ENCODE measurements at places on chromosomes 5 and 9.

- DNase-seq = no peak
Observed at GRCh38 chr9:68941780-68942459, 72.0 kb downstream of the PRKACG start.

GRCh38 chr9:116466271-116467235, 220.6 kb upstream of the TRIM32 start:
- DNase-seq = no peak

- DNase-seq = no peak
Observed at GRCh38 chr5:144944936-144945335, 774.3 kb downstream of the KCTD16 start.

DNA sequence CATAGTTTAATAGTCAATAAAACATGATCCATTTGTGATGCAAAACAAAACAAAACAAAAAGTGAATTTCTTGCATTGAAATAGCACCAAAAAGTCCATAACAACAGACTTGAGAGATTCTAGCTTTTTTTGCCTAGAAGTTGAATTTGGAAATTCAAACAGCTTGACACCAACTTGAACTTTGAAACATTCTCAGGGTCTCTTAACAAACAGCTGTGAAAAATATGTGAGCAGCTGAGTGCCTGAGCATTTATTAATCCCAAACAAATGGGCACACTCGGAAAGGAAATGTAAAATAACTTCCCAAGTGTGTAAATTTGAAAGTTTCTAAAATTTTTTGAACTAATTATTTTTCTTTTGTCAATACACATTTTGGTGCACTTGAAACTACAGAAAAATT, 56.0 kb upstream of the HMHB1 start:
- DNase-seq = no peak

- no peak for DNase-seq
Observed at GRCh38 chr5:178423431-178423830, 166.8 kb downstream of the COL23A1 start.

GRCh38 chr5:75894482-75894881, 177.2 kb upstream of the POC5 start:
- no peak for DNase-seq

GRCh38 chr5:90134381-90134780, 275.2 kb downstream of the CETN3 start:
- DNase-seq = no peak

GRCh38 chr9:121323449-121324151, 46.5 kb downstream of the STOM start:
- DNase-seq = no peak

- no peak for DNase-seq
Observed at GRCh38 chr9:74147906-74148305, 349.2 kb upstream of the RORB start.

DNA sequence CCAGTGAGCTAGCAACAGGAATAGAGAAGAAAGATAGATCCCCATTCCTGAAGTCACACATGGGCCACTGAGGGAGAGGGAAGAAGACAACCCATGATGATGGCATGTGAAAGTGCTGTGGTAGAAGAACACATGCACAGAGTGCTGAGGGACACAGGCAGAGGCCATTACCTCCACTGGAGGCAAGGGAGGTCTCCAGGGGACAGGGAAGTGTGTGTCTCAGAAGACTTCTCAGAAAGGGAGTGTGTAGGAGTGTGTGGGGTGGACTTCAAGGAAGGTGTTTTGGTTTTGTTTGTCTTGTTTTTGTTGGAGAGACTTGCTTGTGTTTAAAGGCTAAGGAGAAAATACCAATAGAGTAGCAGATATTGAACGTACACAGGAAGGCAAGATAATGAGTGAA, 77.0 kb upstream of the SMARCA2 start:
- DNase-seq = no peak

DNA sequence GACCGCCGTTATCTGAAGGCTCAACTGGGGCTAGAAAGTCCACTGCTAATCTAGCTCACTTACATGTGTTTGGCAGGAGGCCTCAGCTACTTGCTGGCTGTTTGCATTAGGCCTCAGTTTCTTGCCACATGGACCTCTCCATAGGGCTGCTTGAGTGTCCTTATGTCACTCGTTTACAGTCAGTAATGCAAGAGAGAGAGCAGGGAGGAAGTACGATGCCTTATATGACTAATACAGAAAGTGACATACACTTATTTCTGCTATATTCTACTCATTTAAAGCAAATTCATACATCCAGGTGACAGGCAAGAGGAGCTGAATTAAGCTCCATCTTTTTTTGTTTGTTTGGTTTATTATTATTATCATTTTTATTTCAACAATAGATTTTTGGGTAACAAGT, 179.6 kb downstream of the LURAP1L start:
- no peak for DNase-seq

GRCh38 chr5:117863586-117864296, 1124.6 kb downstream of the DTWD2 start:
- no peak for DNase-seq

DNA sequence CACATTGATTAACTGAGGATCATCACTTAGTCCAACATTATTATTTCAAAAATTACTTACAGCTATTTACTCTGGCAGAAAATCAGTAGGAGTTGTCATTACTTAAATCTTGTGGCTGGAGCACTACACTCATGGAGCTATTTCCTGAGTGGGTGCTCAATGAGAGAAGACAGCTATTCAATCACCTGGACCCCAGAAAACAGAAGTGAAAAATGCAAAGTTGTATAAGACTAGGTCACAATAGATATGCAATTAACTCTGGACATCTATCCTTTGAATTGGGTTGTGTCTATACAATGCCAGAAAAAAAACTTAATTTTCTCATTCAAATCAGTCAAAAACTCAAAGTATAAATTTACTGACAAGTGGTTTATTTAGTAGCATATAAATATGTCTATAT, 340.9 kb downstream of the EFNA5 start:
- no peak for DNase-seq

GRCh38 chr9:91812191-91812590, 137.8 kb downstream of the ROR2 start:
- no peak for DNase-seq

DNA sequence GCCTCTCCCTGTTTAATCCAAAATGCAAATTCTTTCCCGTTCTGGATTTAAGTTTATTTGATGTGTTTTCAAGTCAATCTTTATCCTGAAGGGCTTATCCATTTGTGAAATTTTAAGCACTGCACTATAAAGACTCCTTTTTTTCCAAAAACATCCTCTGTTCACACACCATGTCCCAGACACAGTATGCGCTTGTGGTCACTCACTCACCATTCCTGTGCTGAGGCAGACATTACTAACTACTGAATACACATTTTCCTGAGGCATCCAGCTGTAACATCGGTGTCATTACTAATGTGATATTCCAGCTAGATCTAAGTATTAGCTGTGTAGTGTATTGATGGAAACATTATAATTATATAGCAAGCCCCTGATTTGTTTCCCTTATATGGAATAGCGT, 298.4 kb downstream of the KCTD16 start:
- DNase-seq = no peak

- DNase-seq = no peak
Observed at GRCh38 chr9:38441347-38442085, 17.3 kb upstream of the IGFBPL1 start.

DNA sequence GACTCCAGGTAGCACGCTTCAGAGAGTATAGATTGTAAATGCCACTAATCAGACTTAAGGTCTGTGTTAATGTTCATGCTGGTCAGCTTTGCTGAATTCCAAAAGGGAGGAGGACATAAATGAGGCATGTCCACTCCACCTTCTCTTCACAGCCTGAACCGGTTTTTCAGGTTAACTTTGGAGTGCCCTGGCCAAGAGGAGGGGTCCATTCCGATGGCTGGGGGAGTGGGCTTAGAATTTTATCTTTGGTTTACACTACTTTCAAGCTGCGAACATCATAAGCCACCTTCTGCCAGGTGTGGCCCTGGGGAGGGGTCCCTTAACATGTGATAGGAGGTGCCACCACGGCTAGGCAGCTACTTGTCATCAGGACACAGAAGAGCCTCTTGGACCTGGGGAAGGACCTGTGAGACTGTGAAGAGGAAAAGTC, 24.2 kb downstream of the ABO start:
- no peak for DNase-seq

GRCh38 chr9:7298123-7298522, 501.5 kb downstream of the DMAC1 start:
- no peak for DNase-seq

- DNase-seq = no peak
Observed at GRCh38 chr5:168786147-168786546, 207.0 kb upstream of the PANK3 start.

GRCh38 chr5:28077291-28078240, 1039.2 kb upstream of the CDH9 start:
- no peak for DNase-seq

- DNase-seq = no peak
Observed at GRCh38 chr9:107933097-107933496, 443.5 kb upstream of the KLF4 start.

DNA sequence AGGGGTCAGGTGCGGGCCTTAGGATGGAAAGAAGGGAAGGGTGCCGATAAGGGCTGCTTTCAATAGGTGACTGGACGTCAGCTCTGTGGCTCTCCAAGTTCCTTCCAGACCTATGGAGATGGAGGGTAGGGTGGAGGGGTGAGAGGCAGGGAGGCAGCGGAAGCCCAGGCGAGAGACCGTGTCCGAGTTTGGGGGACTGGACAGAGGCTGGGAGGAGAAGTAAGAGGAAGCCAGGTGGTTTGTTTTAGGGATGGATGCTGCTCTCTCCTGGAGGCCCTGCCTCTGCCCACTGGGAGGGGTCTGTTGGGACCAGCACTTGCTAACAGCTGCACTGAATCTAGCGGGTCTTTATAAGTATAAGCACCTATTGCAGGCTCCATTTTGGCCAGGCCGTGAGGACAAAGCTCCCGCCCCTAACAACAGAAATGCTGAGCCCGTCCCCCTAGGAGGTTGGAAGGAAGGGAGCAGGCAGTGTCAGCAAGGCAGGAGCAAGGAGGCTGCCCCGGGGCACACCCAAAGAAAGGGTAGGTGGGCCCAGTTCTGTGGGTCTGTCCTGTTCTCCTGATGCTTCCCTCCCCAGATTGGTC, 167.5 kb downstream of the DAB2IP start:
- no peak for DNase-seq

DNA sequence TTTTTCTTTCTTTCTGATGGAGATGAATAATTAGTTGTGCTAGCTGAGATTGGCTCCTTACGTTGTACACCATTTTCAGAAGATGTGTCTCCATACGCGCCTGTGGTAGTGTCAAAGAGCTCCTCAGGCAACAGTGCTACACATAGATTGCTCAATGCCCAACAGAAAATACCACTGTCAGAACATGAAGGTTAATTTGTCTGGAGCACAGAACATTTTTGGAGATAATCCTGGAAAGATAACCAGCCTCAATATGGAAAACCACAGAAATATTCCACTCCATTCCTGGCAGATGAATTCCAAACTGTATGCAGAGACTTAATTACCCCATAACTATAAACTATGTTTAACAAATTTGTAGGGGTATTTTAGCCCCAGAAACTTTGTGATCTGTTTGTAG, 233.6 kb downstream of the MARCHF11 start:
- DNase-seq = no peak

- DNase-seq = no peak
Observed at GRCh38 chr9:75921391-75922127, 31.1 kb downstream of the PCSK5 start.

DNA sequence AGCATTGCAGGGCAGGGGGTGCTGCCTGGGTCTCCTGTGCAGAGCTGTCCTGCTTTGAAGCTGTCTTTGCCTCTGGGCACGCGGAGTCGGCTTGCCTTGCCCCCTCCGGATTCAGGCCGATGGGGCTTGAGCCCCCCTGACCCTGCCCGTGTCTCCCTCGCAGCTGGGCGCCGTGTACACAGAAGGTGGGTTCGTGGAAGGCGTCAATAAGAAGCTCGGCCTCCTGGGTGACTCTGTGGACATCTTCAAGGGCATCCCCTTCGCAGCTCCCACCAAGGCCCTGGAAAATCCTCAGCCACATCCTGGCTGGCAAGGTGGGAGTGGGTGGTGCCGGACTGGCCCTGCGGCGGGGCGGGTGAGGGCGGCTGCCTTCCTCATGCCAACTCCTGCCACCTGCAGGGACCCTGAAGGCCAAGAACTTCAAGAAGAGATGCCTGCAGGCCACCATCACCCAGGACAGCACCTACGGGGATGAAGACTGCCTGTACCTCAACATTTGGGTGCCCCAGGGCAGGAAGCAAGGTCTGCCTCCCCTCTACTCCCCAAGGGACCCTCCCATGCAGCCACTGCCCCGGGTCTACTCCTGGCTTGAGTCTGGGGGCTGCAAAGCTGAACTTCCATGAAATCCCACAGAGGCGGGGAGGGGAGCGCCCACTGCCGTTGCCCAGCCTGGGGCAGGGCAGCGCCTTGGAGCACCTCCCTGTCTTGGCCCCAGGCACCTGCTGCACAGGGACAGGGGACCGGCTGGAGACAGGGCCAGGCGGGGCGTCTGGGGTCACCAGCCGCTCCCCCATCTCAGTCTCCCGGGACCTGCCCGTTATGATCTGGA, 2.7 kb downstream of the CEL start:
- DNase-seq = no peak

DNA sequence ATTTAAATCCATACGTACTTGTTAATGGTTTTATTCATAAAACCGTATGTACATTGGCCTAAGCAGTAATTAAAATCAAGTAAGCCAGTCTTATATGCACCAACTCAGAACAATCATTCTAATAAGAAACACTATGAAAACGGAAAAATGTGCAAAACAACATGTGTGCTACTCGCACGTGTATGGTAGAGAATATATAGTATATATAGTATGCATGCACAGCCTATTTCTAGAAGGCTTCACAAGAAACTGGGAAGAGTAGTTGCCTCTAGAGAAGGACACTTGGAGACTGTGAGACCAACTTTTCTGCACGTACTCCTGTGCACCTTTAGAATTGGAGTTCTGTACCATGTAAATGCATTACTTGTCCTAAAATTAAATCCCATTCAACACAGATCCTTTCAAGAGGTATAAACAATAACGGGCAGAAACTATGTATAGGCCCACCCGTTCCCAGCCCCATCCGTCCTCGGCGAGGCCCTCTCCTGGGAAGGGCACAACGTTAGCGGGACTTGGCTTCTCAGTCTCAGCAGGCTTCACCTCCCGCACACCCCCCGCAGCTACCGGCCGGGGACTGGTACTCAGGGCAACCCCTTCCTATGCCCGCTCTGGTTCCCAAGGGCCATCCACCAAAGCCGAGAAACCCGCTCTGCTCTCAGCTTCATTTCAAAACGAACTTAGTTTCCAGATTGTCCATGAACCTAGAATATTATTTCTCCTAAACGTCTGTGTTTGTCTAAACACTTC, 2.0 kb downstream of the CDC14B start:
- no peak for DNase-seq

Data from activated CD4-positive, CD25-positive, alpha-beta regulatory T cell (primary cell).